ENCODE measurements at places on chromosomes 16 and 17.

DNA sequence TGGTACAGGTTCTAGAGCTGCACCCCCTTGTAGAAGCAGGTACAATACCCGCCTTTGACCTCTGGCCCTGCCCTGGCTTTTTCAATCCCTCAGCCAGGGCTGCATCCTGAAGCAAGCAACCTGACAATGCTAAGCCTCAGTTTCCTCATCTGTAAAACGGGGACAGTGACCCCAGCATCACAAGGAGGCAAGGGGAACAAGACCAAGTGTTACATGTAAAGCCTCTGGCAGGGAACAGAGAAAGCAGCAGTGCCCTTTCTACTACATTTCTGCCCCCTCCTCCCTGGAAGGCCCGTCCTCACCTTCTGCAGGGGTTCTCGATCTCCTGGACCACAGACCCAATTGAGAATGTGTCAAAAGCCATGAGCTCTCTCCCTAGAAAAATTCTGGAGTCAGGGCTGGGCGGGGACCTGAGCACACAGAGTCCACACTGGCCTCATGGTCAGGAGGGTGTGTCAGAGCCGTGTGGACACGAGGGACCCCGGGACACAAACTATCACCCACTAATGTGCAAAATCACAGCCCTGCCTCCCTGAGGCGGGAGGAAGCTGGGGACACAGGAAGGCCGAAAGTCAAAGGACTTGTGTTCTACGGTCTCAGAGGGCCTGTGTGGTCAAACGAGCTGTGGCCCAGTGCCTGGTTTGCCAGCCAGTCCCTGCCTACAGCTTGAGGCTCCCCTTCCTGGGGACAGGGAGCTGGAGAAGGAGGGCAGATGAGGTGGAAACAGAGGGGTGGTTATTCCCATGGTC is 27.5 kb downstream of the LRRC75A start:
- H3K27me3 ChIP-seq, result no peaks in the 10 kb centered on the region
- H3K36me3 ChIP-seq, result no peaks in the 10 kb centered on the region
- H3K4me3 ChIP-seq, result no peak overlapping the region
- no peaks in the 10 kb centered on the region for H3K4me1 ChIP-seq
- no peak for DNase-seq

DNA sequence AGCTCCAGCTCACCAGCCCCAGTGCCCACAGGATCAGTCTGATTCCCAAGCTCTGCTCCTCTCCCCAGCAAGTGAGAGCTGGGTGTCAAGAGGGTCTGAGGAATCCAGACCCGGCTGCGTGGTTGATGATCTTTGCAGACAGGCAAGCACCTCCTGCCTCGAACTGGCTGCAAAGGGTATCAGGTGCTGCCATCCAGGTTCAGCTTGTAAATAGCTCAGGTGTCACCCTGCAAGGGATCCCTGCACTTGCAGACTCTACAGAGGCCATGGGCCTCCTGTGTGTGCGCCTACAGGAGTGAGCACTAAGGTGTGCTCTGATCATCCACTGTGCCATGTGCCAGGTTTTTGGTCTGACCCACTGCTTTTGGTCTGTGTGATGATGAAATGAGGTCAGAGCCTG is 16.2 kb downstream of the DEXI start:
- H3K27ac ChIP-seq, result no peak overlapping the region
- H3K27me3 ChIP-seq, result no peaks in the 10 kb centered on the region
- H3K4me3 ChIP-seq, result no peak overlapping the region
- H3K36me3 ChIP-seq, result peaks cover 6% of the 10 kb centered on the region
- no peak for DNase-seq
- peaks cover 5% of the 10 kb centered on the region for H3K4me1 ChIP-seq

DNA sequence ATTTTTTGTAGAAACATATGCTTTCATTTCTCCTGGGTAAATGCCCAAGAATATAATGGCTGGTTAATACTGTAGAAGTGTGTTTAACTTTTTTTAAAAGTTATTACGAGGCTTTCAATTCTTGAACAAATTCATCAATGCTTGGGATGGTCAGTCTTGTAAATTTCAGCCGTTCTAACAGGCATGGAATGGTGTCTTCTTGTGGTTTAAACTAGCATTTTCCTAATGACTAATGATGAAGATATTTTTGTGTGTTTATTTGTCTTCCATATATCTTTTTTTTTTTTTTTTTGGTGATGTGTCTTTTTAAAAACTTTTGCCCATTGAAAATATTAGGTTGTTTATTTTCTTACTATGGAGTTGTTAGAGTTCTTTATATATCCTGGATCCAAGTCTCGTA is 67.1 kb downstream of the MGAT5B start:
- peaks cover 19% of the 10 kb centered on the region for H3K27me3 ChIP-seq
- H3K4me3 ChIP-seq, result no peak overlapping the region
- no peaks in the 10 kb centered on the region for H3K36me3 ChIP-seq

DNA sequence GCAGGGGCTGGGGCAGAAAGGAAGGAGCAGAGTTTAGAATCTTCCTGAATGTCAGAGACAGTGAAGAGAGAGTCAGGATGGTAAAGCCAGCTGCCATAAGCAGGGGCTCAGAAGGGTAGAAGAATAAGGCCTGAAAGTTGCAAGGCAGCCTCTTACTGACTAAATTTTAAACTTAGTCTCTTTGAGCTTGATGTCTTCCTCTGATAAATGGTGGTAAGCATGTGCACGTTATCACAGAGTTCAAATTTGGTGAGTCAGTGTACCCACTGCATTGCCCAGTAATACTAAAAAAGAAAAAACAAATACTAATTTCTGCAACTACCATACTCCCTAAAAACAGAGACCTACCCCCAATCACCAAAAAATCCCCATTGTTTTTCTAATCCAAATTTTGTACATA is 45.2 kb downstream of the SIAH1 start:
- H3K4me1 ChIP-seq, result peaks cover 10% of the 10 kb centered on the region
- no peak overlapping the region for H3K4me3 ChIP-seq
- no peak for DNase-seq

- peaks cover 8% of the 10 kb centered on the region for H3K36me3 ChIP-seq
- DNase-seq, result peak; percentile 99
- H3K27me3 ChIP-seq, result no peaks in the 10 kb centered on the region
- H3K4me1 ChIP-seq, result peaks cover 16% of the 10 kb centered on the region
- no peak within 1 kb of the TSS for H3K27ac ChIP-seq
- H3K4me3 ChIP-seq, result no peak within 1 kb of the TSS
Observed at GRCh38 chr16:46688654-46689364, at the start of gene VPS35. Gene VPS35, minus strand, starts transcription at chr16:46689178. Its CDS starts 45 bp downstream, at chr16:46689133.

DNA sequence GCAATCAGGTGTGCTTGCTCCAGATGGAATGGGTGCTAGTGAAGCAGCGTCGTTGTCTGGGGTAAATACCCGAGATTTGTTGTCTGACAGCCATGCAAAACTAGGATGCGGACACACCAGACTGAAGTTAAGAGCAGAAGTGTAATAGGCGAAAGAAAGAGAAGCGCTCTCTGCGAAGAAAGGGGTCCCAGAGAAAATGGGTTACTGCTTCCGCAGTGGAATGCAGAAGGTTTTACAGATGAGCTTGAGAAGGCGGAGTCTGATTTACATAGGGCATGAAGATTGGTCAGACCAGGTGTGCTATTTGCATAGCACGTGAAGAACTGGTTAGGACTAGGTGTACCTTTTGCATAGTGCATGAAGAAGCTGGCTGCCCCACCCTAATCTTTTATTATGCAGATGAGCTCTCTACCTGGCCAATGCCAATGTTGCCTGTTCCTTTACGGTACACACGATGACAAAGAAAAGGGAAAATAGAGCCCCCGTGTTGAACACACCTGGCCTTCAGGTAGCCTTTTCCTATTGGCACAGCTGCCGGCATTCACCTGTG is 32.0 kb upstream of the SNN start:
- no peak overlapping the region for H3K4me3 ChIP-seq
- no peak for DNase-seq
- peaks cover 31% of the 10 kb centered on the region for H3K4me1 ChIP-seq

DNA sequence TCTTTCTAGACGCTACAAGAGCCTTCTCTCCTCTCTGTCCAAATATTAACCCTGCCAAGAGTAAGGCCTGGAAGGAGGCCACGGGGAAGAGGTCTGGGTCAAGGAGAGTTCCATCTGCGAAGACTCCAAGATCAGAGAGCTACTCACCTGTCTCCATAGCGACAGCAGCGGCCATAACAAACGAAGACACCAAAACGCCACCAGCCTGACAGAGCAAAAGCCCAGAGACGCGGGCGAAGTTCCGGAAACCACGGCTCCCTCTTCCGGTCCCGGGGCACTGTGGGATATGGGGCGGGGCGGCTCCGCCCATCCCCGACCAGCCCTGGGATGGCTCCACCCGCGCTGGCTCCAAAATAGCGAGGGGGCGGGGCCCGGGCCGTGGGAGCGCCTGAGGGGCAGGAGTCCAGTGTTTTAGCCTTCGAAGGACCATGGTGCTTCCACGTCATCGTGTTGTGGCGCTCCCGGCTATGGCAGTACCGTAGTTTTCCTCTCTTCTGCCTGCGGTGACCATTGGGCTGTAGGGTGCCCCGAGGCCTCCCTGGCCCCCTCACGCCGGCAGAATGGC is at the start of the genes C17orf100 and MED31:
Gene C17orf100 (plus strand): TSS at position 409 of the 565 bp plus-strand sequence. CDS start 152 bp downstream, at position 561.
Gene MED31 (minus strand): TSS at position 252 of the 565 bp plus-strand sequence. CDS start 77 bp downstream, at position 175.
- H3K27ac ChIP-seq, result peak within 1 kb of the TSS; percentile 91
- DNase-seq, result peak; percentile 96
- H3K4me3 ChIP-seq, result peak within 1 kb of the TSS; percentile 99
- peaks cover 10% of the 10 kb centered on the region for H3K36me3 ChIP-seq
- peaks cover 19% of the 10 kb centered on the region for H3K27me3 ChIP-seq

DNA sequence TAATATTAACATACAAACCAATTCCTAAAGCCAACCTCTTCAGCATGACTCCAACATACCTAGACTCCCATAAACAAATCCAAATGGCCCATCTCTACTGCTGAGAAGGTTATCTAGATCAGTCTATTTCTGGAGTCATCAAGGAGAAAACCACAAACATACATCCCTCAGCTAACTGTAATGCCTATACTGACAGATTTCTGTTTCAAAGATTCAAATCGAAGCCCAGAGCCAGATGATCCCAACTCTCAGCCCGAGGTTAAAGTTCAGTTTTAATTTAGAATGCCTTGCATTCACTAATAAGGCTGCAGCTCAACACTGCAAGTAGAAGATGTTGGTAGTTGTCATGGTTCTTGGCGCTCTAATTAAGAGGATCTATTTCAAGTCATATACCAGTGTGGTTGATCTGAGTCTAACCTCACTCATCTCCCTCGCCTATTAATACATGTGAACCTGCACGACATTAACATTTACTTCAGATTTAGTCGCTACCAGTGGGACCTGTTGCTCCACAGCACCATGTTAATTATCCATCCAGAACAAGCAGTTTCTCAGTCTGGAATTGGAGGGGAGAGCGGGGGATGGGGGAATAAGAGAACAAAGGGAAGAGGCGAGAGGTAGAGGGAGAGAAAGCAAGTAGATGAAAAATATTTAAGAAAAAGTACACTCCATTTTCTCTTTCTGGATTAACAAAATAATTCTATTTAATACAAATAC is 15.4 kb downstream of the PHF12 start:
- no peaks in the 10 kb centered on the region for H3K36me3 ChIP-seq
- H3K4me3 ChIP-seq, result no peak overlapping the region
- peak overlapping the region; percentile 55 for H3K27ac ChIP-seq

GRCh38 chr17:49638818-49639217 is 39.1 kb downstream of the SPOP start:
- H3K4me1 ChIP-seq, result peaks cover 7% of the 10 kb centered on the region
- no peak overlapping the region for H3K4me3 ChIP-seq
- no peak overlapping the region for H3K27ac ChIP-seq
- H3K36me3 ChIP-seq, result no peaks in the 10 kb centered on the region
- no peak for DNase-seq
- H3K27me3 ChIP-seq, result no peaks in the 10 kb centered on the region

- H3K4me3 ChIP-seq, result no peak overlapping the region
- no peaks in the 10 kb centered on the region for H3K36me3 ChIP-seq
- peak; percentile 15 for DNase-seq
- no peak overlapping the region for H3K27ac ChIP-seq
Observed at GRCh38 chr16:75503801-75504200, 8.6 kb upstream of the CHST6 start.

DNA sequence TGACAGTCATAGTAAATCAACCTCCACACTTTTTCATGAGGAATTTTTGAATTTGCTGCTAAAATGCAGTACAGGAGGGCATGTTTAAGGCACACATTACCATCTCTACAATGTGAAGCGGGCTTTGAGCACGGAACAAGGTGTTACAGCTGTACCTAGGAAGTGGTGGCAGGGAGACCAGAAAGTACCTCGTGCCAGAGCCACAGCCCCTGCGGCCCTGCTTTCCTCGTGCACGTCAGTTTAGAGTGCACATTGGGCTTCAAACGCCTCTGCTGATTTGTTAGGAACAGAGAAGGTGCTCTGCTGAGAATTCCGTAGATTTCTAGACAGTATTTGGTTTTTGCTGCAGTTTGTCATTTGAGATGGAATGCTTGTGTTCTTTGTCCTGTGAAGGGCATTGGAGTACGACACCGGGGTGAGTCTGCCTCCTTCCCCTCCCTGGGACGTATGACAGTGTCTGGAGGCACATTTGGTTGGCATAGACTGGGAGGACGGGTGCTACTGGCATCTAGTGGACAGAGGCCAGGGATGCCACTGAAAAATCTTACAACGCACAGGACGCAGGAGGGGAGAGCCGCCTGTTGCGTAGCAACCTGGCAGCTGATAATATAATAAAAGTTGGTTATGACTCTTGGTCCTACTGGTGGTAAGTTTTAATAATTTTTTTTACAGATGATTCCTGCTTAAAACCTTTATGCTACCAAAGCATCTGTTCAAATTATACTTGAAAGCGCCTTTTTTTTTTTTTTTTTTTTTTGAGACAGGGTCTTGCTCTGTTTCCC is 9.1 kb downstream of the FOXK2 start:
- H3K4me3 ChIP-seq, result no peak overlapping the region
- H3K27me3 ChIP-seq, result no peaks in the 10 kb centered on the region
- no peak for DNase-seq
- H3K4me1 ChIP-seq, result peaks cover 34% of the 10 kb centered on the region
- no peak overlapping the region for H3K27ac ChIP-seq

DNA sequence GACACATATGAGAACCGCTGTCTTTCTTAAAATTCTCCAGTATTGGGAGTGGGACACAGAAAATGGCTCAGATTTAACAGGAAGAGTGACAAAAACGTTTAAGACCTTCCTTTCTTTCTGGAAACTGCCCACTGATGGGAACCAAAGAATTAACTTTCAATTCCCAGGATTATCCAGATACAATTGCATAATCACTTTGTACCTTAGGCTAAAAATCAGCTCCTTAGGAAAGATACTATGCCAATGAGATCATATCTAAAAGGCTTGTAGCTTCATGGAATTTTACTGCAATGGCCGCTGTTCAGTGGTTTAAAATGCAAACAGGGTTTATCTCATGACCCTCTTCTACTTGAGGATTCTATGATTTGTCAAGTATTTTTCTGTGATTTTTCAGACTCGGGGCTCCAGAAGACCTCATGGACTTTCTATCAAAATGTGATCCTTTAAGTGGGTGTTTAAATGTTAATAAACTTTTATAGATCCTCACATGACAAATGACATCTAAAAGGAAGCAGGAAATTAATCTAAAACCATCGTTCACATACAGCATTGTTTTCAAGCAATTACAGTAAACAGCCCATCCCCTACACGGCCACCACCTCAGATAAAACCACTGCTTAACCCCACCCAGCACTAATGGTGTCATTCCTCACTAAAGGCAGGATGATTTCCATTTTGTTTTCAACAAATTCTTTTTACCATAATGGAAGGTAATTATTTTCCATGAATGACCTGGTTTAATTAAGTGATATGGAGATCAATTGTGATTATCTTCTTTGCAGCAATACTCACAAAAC is 31.6 kb upstream of the ERN1 start:
- H3K4me3 ChIP-seq, result no peak overlapping the region
- DNase-seq, result no peak
- no peaks in the 10 kb centered on the region for H3K36me3 ChIP-seq

Measured in natural killer cell treated with Interleukin-12 subunit alpha and Interleukin-12 subunit beta and Interleukin-15 and Interleukin-18, amount 100 ng/mL, for 72 hours (primary cell).